AG08395 (cell line): ENCODE measurements at places on chromosomes 1 and 21.
A peak's percentile ranks its signal among the peaks of the same experiment; 100 is the strongest.

GRCh38 chr1:5200006-5200405 lies 545.6 kb downstream of the AJAP1 start:
- DNase-seq: no peak

DNA sequence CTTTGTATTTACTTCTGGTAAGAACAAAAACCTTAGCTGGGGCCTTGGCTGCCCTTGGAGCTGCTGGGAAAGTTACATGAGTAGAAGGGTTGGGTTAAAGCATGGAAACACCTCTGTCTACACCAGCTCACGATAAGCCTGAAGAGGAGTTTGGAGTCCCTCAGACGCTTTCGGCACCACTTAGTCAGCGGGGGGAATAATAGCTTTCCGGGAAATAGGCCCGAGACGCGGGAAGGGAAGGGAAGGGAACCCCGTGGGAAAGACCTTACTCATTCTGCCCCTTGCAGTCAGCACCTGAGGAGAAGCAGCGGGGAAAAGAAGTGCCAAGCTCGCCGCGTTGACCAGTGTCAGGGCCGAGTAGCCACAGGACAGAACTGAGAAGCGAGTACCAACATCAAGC lies 66.4 kb upstream of the PDE9A start:
- DNase-seq: no peak

- DNase-seq: no peak
Measured at GRCh38 chr1:214537219-214537618, 14.2 kb downstream of the PTPN14 start.

GRCh38 chr21:41665766-41666595 lies 100.9 kb downstream of the RIPK4 start:
- DNase-seq: no peak

GRCh38 chr1:175158170-175158591 lies 34.4 kb downstream of the KIAA0040 start:
- no peak for DNase-seq

DNA sequence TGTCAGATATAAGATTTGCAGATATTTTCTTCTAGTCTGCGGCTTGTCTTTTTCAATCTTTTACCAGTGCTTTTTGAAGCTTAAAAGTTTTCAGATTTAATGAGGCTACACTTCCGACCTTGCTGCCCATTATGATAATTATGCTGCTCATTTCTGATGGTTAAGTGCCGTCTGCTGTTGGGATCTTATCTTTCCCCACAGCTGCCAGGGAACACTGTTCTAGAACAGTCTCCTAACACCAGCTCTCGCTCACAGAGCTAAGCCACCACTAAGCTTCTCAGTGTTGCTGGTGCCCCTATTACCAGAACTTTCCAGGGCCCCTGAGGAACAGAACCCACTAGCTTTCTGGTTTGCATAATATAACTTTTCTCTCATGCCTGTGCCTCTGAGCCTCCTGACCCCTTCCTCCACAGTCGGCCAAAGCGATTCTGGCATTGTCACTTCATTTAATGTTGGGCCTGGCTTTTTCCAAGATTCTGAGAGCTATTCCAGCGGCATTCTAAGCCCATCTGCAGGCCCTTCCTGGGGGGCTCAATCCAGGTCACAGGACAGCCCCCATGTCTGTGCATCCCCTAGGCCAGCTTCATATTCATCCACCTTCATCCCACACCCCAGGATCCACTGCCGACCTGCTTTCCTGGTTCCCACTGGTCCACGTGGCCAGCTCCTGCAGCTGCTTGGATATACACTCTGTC lies 237.0 kb downstream of the PTPRU start:
- DNase-seq: no peak

DNA sequence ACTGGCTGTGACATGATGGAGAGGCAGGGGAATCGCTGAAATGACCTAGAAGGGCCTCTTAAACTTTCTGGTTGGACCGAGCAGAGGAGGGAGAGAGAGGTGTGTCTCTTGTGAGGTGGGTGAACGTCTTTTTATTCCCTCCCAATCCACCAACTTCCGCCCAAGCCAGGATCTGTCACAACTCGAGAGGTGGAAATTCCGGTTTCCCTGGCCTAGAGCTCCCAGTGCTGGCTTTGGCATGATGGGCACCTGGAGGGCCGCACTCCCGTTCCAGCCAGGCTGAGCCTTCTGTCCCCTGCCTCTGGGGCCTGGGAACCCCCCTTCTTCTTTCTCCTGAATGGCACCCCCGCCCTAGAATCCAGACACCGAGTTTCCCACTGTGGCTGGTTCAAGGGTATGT lies at the start of gene SEMA4A:
TSS of gene SEMA4A (plus strand) at position 224 of the 400 bp plus-strand sequence. CDS start 994 bp downstream, outside the sequence.
- no peak for DNase-seq

DNA sequence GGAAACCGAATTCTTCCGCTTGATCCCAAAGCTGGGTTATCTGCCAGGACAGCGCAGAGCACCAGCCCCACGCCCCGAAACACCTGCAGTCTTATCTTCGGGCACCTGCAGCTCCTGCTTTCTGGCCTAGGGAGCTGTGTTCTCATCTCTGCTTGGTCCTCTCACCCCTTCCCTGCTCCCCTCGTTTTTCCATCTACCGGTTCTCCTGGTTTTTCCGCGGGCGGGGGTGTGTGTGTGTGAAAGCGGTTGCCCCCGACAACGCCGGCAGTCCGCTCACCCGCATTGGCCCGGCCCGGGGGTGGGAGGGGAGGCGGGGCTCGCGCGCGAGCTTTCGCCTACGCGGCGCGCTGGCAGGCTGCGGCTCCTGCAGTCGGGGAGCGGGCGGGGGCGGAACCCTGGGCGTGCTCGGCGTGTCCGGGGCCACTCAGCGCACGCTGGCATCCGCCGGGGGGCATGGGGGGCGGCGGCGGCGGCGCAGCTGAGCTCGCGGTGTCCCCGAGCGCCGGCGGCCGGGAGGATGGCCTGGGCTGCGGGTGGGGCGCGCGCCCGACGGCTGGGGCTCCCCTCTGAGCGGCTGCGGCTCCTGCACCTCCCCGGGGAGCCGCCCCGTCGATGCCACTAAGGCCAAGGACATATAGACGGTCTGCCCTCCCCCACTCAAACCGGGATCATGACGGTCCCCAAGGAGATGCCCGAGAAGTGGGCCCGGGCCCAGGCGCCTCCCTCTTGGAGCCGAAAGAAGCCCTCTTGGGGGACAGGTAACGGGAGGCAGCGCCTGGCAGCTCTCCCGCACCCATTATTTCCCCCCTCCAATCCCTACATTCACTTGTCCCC lies 3.2 kb downstream of the ATP8B2 start:
- peak; percentile 86 for DNase-seq

- DNase-seq: no peak
Measured at GRCh38 chr1:165496501-165496900, 47.3 kb upstream of the LRRC52 start.

DNA sequence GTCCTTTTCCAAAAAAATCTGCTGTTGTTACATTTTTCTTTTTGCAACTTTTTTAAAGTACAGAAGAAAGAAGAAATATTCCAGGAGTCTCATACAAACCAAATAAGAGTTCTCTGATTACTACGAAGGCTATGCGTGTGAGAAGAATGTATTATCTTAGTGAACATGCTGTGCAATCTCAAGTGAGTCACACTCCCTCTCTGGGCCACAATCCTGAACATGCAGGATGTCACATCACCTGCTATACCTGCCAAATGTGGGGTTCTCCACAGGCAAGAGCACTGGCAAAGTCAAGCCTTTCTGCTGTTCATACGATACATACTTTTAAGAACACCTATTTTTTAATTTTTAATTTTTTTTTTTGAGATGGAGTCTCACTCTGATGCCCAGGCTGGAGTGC lies 21.7 kb upstream of the TRIM63 start:
- no peak for DNase-seq

DNA sequence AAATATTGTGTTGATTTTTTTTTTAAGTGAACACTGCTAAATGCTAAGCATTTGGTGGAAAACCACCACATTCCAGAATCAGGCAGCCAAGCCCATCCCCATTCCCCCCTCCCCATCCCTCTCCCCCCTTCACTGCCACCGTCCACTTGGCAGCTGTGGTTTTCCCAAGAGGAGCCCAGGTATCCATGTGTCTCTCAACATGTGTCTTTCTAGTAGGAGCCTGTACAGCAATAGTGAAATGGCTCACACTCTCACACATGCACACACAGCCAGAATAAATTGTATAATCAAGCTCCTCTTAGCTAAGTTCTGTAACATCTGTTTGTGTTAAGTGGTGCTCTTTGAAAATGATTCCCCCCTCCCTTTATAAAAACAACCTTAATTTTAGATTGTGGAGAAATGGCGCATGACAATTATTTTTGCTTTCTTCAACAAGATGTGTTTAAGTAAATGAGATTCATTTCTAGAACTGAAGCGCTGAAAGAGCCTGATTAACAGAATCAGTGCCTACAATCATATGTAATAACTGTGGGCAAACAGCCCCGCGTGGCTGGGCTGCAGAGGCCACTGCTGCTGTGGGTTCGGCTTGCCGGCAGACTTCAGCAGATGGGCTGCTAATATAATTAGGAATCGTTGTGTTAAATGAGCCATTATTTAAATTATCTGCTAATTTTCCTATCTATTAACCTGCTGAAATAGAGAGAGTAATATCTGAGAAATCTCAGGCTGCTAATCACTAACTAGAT lies 43.3 kb downstream of the BACE2 start:
- DNase-seq: no peak

DNA sequence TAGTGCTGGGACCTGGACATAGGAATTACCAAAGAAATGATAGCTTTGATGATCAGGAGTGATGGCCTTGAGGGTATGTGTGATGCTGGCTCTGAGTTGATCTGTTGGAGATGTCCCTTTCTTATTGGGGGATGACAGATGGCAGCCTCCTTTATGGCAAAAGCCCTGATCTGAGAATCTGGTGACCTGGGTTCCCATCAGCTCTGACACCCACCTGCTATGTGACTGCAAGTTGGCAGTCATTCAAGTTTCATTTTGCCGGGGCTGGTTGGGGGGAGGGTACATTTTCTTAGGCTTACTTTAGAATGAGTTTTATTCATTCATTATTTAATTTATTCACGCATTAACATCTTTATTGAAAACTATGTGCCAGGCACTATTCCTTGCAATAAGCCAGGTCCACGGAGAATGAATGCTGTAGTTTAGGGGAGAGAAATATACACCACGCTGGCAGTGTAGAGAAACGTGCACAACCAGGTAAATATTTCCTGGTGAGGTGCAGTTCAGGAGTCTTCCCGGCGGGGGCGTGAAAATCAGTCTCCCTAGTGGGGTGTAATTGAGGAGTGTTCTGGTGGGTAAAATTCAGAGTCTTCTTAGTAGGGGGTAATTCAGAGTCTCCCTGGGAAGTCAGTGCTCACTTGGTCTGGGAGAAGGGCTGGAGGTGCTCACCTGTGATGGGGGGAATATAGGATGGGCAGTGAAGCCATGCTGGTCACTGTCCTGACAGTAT lies 401.3 kb downstream of the CAMTA1 start:
- no peak for DNase-seq

- no peak for DNase-seq
Measured at GRCh38 chr21:15164678-15165303, 100.0 kb upstream of the NRIP1 start.

- DNase-seq: no peak
Measured at GRCh38 chr21:14685568-14685967, 139.5 kb upstream of the SAMSN1 start.

DNA sequence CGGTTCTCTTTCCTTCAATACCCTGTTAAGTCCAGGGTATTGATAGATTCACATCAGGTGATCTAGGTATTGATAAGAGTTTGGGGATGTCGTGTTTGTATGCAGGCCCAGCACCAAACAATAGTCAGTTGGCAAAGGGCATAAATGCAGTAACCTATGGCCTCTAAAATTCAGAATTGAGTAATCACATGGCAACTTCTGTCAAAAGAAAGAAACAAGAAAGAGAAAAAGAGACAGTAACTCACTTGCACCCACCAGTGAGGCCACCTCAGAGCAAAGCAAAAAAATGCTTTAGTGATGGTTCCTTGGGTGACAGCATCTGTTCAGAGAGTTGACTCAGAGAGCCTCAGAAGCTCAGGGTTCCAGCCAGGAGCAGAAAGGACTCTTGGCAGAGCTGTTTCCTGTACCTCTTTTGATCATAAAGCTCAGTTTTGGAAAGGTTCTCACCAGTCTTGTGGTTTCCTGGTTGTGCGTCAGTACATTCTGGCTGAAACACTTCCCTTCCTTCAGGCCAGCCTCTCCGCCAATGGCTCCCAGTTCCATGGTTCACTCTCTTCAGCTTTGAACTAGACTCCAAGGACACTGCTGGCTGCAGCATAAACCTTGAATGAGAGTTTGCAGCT lies 70.1 kb upstream of the GORAB start:
- DNase-seq: peak; percentile 79

DNA sequence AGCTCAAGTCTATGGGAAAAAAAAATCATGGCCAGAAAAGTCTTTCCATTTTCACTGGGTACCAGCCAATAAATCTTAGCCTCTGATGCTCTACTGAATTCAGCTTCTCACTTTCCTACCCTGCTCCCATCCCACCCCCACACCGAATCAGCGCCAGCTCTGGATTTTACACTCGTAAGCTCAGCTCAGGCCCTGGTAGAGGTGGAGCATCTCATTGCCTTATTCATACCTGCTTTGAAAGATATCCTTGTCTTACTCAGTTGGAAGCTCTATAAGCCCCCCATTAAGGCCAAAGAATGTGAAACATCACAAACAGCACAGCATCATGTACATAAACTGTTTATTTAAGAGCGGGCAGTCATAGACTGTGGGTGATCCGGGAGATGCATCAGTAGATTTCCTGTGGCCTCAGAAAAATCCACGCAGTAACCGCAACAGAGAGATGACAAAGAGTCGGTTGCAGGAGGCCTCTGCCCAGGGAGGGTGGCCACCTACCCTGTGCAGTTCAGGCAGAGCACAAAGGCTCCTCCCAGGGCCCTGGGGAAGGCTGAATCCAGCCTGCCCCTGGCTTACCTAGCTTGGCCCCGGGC lies 36.4 kb upstream of the ETS2 start:
- no peak for DNase-seq

DNA sequence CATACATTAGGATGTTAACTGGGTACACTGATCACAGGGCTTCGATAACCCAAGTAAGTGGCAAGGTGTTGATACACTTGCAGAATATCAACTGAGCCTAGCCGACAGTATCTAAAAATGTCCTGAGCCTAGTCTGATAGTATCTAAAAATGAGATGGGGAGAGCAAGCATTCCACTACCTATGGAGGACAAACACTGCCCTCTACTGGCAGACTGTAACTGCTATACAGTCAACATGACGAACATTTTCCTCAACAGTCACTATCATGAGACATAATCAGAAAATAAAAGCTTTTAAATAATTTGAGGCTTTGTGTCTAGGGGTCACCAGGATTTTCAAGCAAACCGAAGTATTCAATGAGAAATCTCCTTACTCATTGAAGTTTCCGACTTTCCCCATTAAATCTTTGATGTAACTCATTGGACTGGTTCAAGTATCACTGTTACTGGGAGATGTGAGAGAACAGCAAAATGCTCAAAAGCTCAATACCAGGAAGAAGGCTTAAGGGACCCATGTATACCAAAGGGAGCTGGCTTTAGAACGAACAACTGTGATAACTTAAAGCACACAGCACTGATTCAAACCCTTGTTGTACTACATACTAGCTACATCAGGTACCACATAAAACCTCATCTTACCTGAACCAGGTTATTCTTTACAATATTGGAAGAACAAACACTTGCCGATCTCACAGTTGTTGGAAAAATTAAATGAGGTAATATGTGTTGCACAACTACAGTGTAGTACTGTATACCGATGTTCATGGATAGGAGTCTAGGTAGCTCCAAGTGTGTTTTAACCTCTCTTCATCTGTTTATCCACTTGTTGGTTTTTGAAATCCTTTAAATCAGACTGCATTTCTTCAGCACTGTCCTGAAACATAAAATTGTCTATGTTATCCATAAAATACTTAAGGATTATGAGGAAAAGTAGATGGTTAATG lies 31.1 kb upstream of the SLC45A3 start:
- DNase-seq: peak; percentile 79
